ENCODE measurements at places on chromosomes 2 and 18.
A peak's percentile ranks its signal among the peaks of the same experiment; 100 is the strongest.

GRCh38 chr2:160114020-160114419 lies 51.6 kb upstream of the PLA2R1 start:
- no peak for DNase-seq

DNA sequence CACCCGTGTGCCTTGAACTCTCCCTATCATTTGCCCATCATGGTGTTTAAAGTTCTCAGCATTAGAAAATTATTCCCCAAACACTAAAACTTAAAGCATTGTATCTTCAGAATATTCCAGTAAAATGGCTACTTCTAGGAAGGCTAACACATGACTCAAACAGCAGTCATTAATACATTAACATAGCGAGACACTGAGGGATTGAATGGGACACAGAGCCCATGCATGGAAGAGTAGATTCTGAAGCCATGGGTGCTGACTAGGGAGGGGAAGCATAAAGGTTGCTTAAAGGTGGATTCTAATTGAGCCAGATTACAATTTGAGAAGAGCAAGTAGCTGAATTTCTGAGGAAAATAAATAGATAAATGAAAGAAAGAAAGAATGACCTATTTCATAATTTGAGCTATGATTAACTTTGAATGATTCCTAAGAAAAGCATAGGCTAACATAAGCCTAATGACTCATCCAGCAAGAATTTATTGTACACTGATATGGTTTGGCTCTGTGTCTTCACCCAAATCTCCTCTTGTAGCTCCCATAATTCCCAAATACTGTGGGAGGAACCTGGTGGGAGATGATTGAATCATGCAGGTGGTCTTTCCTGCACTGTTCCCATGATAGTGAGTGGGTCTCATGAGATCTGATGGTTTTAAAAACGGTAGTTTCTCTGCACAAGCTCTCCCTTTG lies 79.8 kb upstream of the PIK3C3 start:
- no peak for DNase-seq

- DNase-seq, result no peak
These were observed 90.9 kb downstream of the CCDC138 start for GRCh38 chr2:108877506-108877905.

- DNase-seq, result peak; percentile 7
These were observed 199.6 kb downstream of the HRH4 start for GRCh38 chr18:24659827-24660720.

Data from naive thymus-derived CD8-positive, alpha-beta T cell (primary cell).